ENCODE measurements at places on chromosomes 12 and 14.

GRCh38 chr14:85336257-85336656, 193.7 kb upstream of the FLRT2 start:
- no peak for DNase-seq

GRCh38 chr12:125185740-125186470, 120.7 kb downstream of the AACS start:
- peak; percentile 59 for DNase-seq

DNA sequence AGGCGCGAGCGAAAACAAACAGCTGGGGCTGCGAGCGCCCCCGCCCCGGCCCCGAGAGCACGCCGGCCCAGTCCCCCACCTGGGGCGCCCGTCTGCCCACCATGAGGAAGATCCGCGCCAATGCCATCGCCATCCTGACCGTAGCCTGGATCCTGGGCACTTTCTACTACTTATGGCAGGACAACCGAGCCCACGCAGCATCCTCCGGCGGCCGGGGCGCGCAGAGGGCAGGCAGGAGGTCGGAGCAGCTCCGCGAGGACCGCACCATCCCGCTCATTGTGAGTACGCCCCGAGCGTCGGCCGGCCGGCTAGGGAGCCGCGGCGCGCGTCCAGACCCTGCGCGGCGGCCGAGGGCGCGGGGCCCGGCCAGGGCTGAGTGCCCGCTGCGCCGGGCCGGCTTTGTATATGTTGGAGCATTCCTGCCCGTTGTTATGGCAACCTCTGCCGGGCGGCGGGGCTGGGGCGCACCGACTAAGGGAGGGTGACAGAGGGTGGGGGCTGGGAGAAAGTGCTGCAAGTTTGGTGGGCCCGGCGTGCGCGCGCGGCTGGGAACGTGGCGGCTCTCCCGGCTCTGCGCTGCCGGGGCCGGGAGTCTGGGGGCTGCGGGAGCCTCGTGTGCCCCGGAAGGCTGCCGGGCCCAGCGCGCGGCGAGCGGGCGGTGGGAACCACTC, 367 bp downstream of the GALNT16 start:
- DNase-seq = no peak

- DNase-seq = no peak
These were observed 2.5 kb upstream of the CACNA2D4 start for GRCh38 chr12:1920971-1921370.

GRCh38 chr14:105178868-105179140, 2.3 kb downstream of the NUDT14 start:
- DNase-seq = no peak

GRCh38 chr12:25757037-25757665, 201.3 kb upstream of the RASSF8 start:
- DNase-seq = no peak

DNA sequence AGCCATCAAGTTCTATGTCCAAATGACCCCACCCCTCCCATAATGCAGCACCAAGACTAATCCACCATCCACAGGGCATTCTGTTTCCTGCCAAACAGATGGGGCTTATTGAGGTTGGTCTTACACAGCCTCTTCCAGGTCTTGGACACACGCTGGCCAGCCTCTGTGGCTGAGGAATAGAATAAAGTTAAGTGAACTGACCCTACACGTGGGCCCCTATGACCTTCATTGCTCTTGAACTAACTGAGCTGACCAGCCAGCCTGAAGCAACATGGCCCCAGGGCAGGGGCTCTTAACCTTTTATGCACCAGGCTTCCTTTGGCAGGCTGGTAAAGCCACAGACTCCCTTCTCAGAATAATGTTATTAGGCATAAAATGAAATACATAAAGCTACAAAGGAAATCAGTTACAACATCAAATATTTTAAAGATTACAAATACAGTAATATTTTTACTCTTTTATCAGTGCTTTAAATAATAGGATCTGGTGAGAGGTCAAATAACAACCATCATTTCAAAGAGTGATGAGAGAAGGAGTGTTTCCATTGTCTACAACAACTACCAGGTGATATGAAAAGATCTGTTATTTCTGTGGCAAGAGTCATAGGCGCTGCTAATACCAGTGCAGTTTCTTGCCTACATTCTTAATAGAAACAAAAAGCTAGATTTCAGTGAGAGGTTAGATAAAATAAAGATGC, 192.9 kb upstream of the NUDT4 start:
- no peak for DNase-seq

DNA sequence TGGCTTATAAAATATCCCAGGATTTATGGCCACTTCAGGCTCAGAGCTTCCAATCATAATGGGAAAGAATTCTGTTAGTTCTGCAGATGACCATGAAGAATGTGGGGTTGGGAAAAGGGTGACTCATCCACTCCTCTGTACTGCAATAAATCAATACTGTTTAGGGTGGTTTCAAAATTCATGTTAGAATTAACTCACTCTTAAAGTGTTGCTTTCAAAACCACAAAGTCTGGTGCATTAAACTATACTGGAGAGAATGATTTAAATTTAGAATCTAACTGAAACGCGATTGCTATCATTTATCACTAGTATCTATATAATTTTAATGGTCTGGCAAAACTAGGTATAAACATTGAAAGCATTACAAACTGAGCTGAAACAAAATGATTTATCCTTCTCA, 798 bp downstream of the CCDC198 start:
- no peak for DNase-seq

GRCh38 chr12:128098730-128099129, 168.2 kb upstream of the TMEM132C start:
- DNase-seq = no peak

- peak; percentile 60 for DNase-seq
These were observed 36.9 kb downstream of the PSEN1 start for GRCh38 chr14:73173092-73173735.

DNA sequence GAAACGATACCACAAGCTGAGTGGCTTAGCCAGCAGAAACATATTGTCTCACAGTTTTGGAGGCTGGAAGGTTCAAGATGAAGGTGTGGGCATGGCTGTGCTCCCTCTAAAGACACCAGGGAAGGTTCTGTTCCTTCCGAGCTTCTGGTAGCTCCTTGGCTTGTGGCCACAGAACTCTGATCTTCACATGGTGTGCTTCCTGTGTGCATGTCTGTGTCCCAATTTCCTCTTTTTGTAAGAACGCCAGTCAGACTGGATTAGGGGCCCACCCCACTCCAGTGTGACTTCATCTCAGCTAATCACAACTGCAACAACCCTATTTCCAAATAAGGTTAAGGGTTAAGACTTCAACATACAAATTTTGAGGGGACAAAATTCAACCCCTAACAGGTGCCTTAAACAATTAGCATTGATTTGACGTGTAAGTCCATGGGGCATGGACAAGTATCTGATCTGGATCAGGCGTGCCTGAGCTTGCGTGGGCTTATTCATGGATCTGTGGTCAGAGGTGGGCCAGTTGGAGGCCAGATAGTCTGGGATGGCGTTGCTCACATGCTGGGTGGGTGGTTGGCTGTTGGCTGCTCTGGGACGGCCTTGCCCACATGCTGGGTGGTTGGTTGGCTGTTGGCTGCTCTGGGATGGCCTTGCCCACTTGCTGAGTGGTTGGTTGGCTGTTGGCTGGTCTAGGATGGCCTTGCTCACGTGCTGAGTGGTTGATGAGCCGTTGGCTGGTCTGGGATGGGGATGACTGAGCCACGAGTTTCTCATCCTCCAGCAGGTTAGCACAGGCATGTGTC, 88.5 kb downstream of the LGMN start:
- DNase-seq = no peak

GRCh38 chr14:91945751-91946621, 1.5 kb downstream of the FBLN5 start:
- no peak for DNase-seq

- no peak for DNase-seq
These were observed 285.7 kb downstream of the RMST start for GRCh38 chr12:97748298-97748697.

GRCh38 chr14:45650754-45651153, 397.8 kb upstream of the MIS18BP1 start:
- no peak for DNase-seq

DNA sequence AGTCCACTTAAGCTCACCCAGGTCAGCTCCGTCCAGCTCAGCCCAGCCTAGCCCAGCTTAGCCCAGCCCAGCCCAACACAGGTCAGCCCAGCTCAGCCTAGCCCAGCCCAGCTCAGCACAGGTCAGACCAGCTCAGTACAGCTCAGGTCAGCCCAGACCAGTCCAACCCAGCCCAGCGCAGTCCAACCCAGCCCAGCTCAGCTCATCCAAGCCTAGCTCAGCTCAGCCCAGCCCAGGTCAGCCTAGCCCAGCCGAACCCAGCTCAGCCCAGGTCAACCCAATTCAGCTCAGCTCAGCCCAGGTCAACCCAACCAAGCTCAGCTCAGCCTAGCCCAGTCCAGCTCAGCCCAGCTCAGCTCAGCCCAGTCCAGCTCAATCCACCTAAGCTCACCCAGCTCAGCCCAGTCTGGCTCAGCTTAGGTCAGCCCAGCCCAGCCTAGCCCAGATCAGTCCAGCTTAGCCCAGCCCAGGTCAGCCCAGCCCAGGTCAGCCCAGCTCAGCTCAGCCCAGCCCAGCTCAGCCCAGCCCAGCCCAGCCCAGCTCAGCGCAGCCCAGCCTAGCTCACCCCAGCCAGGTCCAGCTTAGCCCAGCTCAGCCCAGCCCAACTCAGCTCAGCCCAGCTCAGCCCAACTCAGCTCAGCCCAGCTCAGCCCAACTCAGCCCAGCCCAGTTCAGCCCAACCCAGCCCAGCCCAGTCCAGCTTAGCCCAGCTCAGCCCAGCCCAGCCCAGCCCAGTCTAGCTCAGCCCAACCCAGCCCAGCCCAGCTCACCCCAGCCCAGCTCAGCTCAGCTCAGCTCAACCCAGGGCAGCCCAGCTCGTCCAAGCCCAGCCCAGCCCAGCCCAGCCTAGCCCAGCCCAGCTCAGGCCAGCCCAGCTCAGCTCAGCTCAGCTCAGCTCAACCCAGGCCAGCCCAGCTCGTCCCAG, 184.0 kb downstream of the TMEM121 start:
- DNase-seq = no peak

DNA sequence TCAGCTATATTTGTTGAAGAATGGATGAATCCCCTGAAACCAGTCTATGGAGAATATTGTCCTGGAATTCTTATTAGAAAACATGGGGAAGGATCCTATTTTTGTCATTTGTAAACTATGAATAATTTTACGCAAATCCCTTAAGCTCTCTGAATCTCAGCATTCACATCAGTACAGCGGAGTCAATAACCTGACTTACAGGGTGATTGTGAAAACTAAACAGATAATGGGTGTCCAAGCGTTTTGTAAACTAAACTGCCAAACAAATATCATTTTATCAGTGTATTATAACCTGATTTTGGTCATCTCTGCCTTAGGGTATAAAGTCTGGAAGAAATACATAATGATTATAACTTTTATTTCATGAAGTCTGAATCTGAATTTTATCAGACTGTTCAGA, 10.0 kb downstream of the ART4 start:
- DNase-seq = no peak

GRCh38 chr14:95097385-95097784, 59.9 kb downstream of the DICER1 start:
- no peak for DNase-seq

- no peak for DNase-seq
These were observed 693.3 kb downstream of the MED13L start for GRCh38 chr12:115584156-115584555.

- DNase-seq = no peak
These were observed 216.7 kb downstream of the FOXG1 start for GRCh38 chr14:28983279-28983678.

- DNase-seq = no peak
These were observed 60.8 kb downstream of the TMCC3 start for GRCh38 chr12:94589591-94590001.

DNA sequence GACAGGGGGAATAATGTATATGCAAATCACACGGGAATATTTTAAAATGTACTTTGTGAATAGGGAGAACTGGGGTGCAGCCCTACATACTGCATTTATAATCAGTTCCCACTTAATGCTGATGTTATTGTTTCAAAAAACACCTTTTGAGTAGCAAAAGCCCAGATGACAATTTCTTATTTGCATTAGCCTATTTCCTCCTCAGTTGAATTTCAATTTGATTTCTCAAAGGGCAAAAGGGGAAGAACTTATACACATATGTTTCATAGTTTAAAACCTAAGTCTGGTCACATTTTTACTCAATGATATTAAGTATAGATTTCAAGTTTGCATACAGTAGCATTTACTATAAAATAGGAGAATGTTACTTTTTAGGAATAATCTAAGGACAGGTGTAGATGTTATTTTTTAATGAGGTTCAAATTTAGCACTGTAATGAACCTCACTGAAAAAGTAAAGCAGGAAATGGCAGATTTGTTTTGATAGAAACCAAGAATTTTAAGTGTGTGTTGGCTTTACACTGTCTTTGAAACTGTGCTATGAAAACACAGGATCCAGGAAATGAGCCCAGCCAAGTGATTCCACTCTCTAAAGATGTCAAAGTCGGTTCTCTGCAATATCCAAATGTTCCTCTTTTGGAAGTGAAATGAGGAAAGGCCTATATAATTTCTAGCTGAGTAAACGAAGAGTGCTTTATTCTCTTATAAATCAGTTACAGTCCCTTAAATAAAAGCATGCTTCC, 367.4 kb downstream of the BTG1 start:
- no peak for DNase-seq

DNA sequence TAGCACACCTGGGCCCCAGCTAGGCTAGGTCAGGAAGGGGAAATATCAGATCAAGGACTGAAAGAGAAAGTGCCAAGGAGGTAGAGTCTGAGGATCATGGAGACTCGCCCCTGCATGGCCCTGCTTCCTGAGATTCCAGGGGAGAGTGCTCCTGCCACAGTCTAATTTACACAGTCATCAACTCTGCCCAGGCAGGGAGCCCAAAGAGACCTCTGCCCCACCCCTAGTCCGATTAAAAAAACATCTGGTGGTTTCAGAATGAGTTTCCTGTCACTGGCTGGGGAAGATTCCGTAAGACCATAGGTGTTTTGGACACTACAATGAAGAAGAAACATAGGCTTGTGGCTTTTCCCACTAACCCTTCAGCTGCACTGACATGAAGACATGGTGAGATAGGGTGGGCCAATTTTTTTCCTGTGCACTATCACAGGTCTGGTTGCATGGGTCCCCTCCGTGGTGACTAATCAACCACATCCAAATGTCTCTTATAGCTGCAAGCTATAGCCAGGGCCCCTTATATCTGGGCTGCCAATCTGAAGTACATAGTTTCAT, 31.5 kb upstream of the GZMB start:
- DNase-seq = no peak

- DNase-seq = no peak
These were observed 56.5 kb upstream of the PPFIA2 start for GRCh38 chr12:81815611-81816010.

DNA sequence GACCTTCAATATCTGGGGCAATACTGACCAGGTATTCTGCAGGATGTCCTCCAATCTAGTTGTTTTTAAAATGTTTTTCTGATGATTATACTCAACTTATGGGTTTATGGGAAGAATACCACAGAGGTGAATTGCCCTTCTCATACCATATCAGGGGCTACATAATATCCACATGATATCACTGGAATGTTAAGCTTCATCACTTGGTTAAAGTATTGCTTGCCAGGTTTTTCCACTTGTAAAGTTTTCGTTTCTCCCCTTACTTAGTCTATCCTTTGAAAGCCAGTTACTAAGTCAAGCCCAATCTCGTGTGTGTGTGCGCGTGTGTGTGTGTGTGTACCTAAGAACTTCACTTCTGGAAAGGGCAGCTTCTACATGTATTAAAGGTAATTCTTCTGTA, 980.9 kb upstream of the FBXO33 start:
- DNase-seq = no peak
